ENCODE measurements at places on chromosomes 2 and 18.

- no peak for DNase-seq
Measured at GRCh38 chr2:152061383-152061782, 37.5 kb downstream of the CACNB4 start.

DNA sequence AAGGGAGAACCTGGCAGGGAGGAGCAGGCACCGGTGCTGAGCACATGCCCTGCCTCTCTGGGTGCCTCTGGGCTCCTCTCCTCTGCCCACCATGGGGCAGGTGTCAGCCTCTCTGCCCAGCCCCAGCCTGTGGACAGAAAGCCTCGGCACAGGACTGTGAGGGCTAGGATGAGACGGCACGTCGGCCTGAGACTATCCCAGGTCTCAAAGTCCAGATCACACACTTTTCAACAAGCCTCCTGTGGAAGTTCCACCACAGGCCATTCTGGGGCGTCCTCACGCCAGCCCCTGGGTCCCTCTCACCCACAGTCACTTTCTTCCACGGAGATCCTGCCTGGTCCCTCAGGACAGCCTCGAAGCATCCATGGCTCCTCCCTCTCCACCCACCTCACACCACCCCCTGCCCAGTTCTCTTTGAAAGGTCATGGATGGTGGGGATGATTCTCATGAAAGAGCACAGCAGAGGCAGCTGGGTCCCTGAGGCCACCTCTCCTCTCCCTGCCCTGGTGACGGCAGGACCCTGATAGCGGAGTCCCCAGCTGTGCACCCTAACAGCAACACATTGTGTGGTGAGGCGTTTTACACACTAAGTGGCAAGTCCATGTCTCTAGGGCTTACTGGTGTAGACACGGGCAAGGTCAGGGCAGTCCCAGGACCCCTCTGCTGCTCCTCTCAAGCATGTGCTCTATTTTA, 569.4 kb upstream of the SALL3 start:
- no peak for DNase-seq

DNA sequence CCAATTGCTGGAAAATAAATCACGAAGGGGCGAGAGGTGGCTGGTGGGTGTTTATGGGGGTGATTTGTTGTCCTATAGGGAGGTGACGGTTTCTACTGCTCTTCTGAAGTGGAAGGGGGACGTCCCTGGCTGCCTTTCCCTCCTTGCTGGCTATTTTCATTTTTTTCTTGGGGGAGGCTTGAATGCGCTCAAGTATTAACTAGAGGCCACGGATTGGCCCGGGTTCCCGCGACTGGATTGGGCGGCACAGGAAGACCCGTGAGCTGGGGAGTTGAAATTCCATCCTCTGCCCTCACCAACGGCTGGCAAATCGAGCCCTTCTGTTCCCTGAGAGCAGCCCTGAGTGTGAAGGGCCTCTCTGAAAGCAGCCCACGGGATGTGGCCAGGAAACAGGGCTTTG, 176.5 kb upstream of the SPRED2 start:
- DNase-seq, result no peak

- no peak for DNase-seq
Measured at GRCh38 chr2:214629875-214630274, 179.6 kb downstream of the BARD1 start.

GRCh38 chr18:35474884-35475283, 22.9 kb downstream of the INO80C start:
- no peak for DNase-seq

DNA sequence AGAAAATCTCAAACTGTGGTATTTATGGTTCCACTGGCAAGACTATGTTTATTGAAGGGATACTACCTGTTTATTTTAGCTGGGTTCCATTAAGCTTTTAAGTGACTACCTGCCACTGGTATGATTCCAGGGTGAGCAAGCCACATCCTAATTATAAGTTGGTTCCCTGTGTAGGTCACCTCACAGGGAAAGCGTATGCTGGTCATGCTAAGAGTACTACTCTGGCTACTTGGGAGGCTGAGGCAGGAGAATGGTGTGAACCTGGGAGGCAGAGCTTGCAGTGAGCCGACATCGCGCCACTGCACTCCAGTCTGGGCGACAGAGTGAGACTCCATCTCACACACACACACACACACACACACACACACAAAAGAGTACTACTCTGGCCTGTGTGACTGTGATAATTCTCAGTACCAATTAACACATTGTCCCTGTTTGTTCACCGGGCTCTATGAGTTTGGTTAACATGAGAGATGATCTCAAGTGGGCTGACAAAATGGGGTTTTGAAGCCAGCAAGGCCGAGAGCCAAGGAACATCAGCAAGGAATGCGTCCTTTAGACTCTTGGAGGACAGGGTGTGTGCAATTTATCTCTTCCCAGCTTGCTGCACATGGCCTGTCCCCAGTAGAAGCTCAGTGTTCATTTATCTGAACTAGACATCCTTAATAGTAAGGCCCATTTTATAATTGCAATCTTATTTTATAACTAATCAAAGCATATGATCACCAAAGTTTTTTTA, 15.2 kb upstream of the ITSN2 start:
- no peak for DNase-seq

GRCh38 chr18:76476665-76477561, 18.1 kb downstream of the ZNF516 start:
- no peak for DNase-seq

GRCh38 chr2:44553456-44553855, 191.7 kb downstream of the CAMKMT start:
- DNase-seq, result no peak

- no peak for DNase-seq
Measured at GRCh38 chr2:229653531-229653930, 60.8 kb downstream of the DNER start.

GRCh38 chr2:53787614-53788289, 908 bp downstream of the ERLEC1 start:
- DNase-seq, result no peak

DNA sequence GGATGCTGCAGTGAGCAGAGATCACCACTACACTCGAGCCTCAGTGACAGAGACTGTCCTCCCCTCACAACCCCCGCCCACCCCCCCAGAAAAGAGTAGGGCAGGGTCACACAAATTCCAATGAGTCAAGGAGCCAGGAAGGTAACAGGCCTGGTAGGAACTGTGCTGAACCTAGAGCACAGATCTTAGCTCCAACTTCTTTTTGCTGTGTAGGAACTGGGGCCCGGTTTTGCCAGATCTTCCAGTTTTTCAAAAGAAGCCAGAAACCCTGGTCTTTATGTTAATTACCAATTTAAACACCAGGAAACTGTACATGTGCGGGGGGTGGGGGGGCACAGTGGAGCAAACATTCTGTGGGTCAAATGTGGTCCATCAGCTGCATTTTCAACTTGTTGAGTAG, 71.0 kb downstream of the PRPF40A start:
- no peak for DNase-seq

GRCh38 chr2:185188656-185189055, 549.9 kb upstream of the FSIP2 start:
- DNase-seq, result no peak

DNA sequence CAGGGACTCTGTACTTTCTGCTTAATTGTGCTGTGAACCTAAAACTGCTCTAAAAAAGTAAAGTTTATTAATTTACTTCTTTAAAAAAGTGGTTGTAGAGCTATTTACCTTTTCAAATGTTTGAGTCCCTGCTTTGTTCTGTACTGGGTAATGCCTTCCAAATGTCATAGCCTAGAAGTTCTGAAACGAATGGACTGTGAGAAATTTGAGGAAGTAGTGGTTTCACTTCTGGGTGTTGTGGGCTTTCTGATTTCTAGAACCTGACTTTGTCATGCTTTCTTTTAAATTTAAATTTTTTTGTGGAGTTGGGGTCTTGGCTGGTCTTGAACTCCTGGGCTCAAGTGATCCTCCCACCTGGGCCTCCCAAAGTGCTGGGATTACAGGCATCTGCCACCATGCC, 44.6 kb downstream of the SMAD4 start:
- DNase-seq, result no peak

DNA sequence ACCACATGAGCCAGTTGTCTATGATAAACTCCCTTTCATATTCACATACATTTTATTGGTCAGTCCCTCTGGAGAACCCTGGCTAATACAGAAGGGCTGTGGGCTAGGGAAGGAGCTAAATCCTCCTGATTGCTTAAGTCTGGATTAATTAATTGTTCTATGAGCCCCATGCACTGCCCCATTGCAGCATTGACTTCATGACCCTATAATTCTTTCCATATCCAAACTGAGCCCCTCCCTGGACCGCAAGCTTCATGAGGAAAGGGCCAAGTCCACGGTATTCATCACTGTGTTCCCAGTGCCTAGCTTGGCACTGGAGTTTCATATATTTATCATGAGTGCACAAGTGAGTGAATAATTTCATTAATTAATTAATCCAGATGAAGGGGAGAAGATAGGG, 124.0 kb downstream of the MBD2 start:
- DNase-seq, result no peak

DNA sequence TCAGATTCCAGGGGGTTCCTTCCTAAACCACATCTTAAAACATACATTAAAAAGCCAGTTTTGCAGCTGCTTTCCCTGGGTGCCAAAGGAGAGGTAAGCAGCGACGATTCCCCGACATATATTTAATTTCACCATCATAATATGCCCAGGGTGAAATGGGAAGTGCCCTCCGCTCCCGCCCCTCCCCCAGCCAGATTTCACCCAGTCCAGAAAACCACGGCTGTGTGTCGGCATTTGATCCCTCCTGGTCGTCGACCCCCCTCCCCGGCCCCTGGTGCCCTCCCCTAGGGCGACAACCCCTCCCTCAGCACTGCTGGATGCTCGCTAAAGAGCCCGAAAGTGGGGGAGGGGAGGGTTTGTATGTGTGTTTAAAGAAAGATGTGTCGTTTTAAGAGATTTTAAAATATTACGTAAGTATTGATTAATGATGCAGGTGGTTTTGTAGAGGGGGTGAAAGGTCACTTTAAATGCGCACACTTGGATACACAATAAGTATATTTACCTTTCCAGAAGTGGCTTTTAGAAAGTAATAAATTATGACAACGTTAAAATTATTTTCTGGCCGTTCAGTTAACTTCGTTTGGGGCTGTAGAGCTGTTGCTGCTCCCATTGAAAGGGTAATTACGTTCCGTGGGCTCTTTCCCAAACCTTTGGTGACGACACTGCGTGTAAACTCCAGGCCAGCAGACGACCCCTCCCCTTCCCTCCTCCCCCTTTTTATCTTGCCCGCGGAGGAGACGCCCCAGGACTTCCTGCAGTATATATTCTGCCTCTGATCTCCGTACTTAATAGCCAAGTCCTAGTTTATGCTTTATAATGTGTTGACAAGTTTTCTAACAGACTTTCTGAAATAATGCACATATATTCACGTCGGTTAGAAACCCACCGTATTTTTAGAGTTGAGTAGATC, 3.4 kb upstream of the BCL11A start:
- DNase-seq, result no peak

- no peak for DNase-seq
Measured at GRCh38 chr2:146246736-146247523, 1597.9 kb upstream of the ACVR2A start.

DNA sequence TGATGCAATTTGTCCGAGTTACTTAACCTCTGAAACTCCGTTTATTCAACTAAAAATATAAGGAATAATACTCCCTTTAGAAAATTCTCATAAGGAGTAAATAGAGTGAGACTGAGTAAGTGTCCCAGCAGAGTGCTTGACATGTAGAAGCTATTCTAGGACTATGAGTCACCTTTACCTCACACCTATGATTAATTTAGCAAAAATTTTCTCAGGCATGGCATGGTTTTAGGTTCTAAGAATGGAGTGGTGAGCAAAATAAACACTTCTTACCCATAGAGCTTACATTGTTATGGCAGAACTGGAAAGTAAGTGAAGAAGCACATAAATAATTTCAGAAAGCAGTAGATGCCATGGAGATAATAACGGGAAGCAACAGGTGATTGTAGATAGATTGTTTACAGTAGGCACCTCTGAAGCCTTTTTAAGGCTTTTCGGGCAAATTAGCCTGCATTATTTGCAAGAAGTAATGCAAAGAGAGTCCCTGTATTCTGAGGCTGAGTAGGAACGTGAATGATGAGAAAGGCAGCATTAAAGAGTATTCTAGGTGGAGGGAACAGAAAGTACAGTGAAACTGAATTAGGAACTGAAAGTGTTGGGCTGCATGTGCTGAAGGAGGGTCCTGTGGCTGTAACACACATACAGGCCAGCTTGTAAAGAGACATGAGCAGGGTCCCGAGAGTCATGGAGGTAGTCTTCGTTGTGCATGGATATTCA, 209.2 kb downstream of the ZNF407 start:
- DNase-seq, result no peak

DNA sequence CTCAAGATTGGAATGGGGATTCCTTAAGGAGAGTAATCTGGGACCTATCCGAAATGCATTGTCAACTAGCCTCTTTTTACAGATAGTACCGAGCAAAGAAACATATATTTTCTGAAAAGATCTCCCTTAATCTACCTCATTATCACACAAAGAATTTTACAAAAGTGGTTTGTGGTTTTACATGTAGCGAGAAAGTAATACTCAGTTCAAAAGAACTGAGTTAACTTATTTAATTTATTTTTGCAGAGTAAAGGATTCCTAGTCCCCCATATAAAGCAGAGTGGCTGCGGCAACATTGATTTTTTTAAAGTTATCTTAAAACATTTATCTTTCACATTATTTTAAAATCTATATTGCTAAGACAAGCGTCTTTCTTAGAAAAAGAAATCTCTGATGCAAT, 15.9 kb upstream of the SOS1 start:
- DNase-seq, result peak; percentile 31

- DNase-seq, result no peak
Measured at GRCh38 chr2:233656443-233656842, 15.3 kb upstream of the UGT1A9 start.

GRCh38 chr18:57426187-57426586, 9.0 kb upstream of the ONECUT2 start:
- no peak for DNase-seq

DNA sequence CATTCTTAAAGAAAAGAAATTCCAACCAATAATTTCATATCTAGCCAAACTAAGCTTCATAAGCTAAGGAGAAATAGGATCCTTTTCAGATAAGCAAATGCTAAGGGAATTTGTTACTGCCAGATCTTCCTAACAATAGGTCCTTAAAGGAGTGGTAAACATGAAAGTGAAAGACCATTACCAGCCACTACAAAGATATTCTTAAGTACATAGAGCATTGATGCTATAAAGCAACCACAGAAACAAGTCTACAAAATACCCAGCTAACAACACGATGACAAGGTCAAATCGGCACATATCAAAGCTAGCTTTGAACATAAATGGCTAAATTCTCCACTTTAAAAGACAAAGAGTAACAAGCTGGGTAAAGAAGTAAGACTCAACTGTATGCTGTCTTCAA, 188.9 kb upstream of the RPRM start:
- no peak for DNase-seq

- no peak for DNase-seq
Measured at GRCh38 chr2:21269382-21269781, 145.6 kb downstream of the TDRD15 start.
